ENCODE measurements at places on chromosomes 16 and 17.

- no peak for DNase-seq
These were observed 114.0 kb downstream of the FTO start for GRCh38 chr16:53817812-53818550.

DNA sequence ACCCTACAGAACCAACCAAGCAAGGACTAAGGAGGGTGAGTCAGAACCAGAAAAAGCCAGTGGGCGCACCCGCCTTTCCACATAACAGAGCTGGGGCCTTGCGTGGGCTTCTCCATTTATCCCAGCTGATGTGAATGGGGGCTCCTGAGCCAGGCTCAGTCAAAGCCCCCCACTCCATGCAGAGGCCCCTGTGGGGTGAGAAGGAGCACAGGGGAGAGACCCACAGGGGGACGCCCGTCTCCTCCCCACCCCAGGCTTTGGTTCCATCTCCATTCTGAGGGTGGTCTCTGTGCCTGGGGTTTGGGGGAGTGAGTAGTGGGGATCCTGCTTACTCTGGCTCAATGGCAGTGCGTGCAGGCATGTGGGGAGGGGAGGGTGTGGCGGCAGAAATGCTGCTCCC, 210.1 kb upstream of the TNRC6C start:
- DNase-seq = no peak

- DNase-seq = no peak
These were observed 5.5 kb downstream of the MYO19 start for GRCh38 chr17:36529121-36529520.

DNA sequence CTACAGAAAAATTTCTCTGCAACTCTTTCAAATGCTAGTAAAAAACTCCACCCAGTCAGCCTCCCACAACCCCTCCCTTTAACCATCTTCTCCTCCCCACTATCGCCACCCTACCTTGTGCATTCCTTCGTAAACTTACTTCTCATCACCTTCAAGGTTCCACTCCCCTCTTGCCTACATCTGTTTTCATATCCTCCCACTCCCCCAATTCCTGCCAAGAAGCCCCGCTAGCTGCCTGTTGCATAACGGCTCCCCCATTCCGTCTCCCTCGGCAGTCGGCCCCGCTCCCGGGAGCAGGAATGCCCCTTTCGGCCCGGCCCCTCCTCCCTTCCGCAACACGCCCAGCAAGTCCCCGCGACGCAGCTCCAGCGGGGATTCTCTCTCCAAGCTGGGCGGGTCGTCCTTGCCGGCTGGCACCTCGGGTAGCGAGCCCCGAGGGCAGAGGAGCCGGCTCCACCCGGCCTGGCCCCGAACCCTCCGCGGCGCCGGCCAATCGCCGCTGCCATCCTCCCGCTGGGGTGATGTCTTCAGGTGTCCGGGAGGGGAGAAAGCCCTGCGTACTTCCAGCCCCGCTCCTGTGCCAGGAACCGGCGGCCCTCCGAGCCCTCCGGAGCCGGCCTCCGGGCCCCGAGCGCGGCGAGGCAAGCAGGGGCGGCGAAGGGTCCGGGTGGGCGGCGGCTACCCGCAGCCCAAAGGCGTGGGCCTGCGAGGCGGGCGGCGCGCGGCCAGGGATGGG, 1.5 kb downstream of the PHLPP2 start:
- no peak for DNase-seq

DNA sequence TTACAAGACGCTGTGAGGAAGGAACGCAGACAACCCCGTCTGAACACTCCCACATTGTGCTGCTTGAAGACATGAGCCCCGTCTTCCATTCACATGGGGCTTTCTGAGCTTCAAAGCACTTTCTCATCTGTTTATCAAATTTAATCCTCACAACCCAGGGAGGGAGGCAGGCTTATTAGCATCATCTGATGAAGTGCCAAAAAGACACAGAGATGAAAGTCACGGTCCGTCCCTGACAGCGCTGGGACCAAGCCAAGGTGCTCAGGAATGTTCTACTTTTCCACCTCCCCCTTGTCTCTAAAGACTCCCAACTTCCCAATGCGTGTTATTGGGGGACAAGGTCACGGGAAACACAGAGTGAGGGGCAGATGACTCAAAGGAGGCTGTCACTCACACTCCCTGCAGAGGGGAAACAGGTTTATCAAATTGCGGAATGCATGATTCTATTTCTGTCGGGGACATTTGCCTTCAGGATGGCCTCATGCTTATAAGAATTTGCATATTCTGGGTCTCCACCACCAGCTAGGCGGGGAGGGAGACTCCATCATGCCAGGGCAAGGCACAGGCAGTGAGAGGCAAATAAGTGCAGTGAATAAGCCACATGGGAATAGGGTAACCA, 10.7 kb downstream of the XYLT1 start:
- DNase-seq = no peak

- no peak for DNase-seq
These were observed 3.1 kb upstream of the MC1R start for GRCh38 chr16:89915303-89916232.

DNA sequence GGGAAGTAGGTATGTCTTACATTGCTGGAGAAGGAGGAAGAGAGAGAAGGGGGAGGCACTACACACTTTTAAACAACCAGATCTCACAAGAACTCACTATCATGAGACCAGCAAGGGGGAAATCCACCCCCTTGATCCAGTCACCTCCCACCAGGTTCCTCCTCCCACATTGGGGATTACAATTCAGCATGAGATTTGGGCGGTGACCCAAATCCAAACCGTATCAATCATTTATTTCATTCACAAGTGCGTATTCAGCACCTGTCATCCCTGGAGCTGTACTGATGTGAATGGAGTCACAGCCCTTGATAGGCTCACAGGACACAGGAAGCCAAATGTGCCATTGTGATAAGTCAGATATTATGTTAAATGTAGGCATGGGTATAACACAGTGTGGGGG, 228.3 kb upstream of the HSBP1 start:
- DNase-seq = no peak

- DNase-seq = no peak
These were observed 74.4 kb downstream of the METRNL start for GRCh38 chr17:83153681-83154310.

DNA sequence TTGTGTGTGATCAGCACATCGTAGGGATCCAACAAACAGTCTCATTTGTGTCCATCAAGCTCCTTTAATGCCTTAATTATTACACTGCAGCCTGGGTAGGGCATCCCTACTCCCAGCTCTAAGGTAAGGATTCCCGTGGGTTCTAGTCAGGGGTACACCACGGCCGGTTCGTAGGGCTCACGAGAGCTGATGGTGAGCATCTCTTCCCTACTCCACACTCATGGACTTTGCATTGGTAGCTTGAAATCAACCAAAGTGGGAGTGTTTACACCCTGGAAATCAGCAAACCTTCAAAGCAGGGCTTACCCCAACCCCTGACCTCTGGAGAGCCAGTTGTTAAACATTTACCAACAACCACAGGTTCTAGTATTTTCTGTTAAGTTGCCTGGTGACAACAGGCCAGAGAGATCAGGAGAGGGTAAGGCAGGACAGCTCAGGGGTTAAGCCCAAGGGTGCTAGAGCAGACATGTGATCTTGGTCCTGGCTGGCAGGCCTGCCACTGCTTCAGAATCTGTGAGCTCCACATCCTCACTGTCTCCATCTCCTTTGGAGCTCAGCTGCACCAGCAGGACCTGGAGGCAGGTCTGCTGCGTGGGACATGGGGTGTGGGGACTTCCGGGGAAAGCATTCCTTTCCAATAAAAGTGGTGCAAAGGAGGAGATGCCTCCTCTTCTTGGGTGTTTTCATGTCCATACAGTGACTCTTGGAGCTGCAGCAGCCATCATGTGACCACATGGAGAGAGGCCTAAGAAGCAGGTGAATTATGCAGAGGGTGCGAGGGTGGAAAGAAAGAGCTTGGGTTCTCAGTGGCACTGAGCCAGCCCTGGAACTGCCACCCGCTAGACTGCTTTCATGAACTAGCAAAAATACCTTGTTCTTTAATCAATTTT, 36.1 kb upstream of the ZCCHC14 start:
- no peak for DNase-seq

DNA sequence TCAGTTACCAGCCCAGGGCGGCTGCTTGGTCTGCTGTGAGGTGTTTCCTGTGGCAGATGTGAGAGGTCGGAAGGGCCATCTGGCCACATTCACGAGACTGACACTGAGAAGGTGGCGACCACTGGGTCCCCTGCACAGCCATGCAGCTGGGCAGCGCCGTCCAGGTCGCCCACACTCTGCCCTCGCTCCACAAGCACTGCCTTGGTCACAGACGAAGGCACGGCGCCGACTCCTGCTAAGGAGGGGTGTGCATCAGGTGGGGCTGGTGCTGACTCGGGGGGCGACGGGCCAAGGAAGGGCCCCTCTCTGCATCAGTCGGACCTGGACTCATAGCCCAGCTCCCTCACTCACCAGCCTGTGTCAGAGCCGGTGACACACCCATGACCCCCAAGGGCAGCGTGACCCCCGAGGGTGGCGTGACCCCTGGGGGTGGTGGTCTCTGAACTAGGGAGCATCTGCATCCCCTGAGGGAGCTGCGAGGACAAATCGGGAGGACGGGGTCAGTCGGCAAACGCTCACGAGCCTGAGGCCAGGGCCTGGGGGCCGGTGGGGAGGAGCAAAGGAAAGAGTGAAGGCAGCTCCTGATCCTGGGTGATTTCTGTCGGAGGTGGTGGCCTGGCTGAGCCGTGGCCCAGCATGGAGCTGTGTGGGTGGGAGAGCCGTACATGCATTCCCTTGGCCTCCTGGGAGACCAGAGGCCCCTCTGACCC, 30.4 kb downstream of the NME3 start:
- DNase-seq = no peak

DNA sequence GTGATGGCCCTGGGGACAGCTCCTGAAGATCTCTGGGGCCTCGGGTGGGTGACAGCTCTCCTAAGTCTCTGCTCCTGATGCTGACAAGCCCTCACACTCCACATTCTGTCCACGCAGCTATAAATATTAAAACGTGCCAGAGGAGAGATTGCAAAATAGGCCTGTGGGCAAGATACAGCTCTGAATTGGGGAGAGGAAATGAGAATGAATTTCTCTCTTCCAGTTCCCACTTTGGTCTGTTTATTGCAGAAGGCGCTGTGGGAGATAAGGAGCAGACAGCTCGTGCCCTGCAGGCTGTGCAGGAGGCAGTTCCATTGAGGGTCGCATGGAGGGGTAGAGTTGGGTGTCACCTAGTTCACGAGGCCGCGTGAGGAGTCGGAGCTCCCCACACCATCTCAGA, 87.5 kb upstream of the SDK2 start:
- DNase-seq = no peak

DNA sequence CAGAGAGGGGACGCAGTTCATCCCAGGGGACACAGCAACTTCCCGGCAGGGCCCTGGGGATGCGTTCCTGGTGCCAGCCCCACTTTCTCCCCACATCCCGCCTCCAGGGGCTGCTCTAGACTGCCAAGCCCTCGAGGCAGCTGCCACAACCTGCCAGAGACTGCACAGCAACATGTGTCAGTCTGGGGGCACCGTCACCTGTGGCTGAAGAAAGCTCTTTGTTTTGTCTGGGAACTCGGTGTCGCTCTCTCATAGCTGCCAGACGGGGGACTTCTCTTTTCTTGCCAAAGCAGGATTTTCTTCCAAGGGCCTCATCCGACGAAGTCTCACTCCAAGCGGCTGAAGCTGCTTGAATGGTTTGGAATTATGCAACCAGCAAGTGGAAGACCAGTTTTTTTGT, 43.7 kb downstream of the COTL1 start:
- DNase-seq = no peak

GRCh38 chr16:17469741-17470181, 999 bp downstream of the XYLT1 start:
- DNase-seq = no peak

DNA sequence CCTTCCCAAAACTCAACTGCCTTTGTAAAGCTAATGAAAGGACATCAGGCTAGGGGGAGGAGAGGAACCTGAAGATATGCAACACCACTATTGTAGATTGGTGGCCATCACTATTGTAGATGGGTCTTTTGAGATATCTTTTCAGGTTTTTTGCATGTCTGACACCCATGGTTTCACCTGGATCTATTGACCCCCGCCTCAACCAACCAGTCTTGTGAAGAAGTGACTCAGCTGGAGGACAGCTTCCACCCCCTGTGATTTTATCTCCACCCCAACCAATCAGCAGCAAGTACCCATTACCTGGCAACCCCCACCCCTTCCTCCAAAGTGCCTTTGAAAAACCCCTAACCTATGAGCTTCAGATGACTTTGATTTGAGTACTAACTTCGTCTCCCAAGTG, 382.6 kb upstream of the GOT2 start:
- no peak for DNase-seq

- DNase-seq = no peak
These were observed 2.3 kb upstream of the HOXB6 start for GRCh38 chr17:48606892-48607614.

DNA sequence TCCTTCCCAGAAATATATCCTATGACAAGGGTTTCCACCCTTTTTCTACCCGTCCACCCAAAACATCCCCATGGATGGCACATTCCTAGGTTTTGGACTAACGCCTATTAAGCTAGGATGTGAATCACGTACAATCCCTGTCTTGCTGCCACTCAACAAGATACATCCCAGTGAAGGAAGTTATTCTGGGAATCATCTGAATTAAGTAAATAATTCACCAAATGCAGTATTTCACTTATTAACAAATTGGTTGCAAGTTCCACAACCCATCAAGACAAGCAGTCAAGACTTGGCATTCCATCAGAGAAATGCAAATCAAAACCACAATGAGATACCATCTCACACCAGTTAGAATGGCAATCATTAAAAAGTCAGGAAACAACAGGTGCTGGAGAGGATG, 32.1 kb downstream of the ASPA start:
- DNase-seq = no peak

- no peak for DNase-seq
These were observed 66.9 kb upstream of the RCVRN start for GRCh38 chr17:9971991-9972390.

GRCh38 chr16:81810894-81811538, 31.9 kb downstream of the PLCG2 start:
- no peak for DNase-seq

GRCh38 chr17:73968680-73969079, 234.8 kb upstream of the RPL38 start:
- DNase-seq = no peak

DNA sequence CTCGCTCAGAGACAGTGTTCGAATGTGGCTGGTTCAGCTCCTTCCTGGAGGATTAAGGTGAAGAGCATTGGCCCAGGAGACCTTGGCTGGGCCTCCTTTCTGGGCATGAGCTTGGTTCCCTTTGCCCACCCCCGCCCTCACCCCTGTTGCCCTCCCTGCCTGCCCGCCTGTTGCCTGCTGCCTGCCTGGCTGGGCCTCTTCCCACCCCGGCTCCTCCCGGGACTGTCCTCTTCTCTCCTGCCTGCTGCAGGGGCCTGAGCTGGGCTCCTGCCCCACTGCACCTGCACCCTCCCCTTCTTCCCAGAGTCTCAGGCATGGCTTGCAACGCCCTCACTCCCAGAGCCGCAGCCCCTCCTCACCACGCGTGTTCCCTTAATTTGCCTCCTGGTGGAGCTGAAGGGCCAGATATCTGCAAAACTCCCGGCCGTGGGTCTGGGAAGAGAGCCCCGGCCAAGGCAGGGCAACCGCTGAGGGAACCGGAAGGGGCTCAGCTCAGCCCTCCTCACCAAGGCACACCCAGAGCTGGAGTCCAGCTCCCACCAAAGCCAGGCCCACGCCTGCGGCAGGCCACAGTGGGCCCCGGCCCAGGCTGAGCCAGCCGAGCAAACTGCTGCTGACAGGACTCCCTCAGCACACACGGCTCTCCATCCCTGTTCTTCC, 31.2 kb downstream of the MNT start:
- no peak for DNase-seq

All from AG04450 (cell line).